Stimulated activated CD4-positive, alpha-beta T cell treated with anti-CD3 and anti-CD28 coated beads, Interleukin-1b, Interleukin-23, amount 100 ng/mL, for 4 hours (primary cell): ENCODE measurements at places on chromosomes 12 and 14.

DNA sequence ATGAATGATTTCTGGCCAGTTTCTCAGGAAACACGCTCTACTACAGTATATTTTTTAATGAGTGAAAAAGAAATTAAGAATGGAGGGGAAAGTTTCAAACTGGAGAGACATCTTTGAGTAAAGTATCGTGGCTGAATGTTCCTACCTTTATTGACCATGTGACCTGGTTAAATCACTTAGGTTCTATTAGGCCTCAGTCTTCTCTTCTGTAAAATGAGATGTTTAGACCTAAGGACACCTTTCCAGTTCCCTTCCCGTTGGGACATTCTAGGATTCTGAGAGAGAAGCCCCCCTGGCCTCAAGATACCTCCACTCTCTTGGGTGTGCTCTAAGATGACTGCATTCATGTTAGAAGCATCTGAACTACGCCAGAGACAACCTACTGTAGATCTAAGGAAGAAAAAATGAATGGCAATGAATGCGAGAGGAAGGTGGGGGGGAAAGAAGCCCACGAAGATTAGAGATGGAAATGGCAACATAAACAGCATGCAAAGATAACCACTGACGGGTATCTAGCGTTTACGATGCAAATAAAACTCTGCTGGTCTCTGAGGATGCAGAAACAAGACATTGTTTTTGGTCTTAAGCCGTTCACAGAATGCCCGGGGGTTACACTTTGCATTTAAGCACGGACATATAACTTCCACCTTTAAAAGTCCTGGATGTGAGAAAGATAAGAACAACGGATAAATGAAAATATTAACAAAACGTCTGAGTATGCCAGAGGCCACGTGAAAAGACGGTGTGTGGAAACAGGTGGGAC, 599 bp upstream of the CPSF6 start:
- DNase-seq: no peak

DNA sequence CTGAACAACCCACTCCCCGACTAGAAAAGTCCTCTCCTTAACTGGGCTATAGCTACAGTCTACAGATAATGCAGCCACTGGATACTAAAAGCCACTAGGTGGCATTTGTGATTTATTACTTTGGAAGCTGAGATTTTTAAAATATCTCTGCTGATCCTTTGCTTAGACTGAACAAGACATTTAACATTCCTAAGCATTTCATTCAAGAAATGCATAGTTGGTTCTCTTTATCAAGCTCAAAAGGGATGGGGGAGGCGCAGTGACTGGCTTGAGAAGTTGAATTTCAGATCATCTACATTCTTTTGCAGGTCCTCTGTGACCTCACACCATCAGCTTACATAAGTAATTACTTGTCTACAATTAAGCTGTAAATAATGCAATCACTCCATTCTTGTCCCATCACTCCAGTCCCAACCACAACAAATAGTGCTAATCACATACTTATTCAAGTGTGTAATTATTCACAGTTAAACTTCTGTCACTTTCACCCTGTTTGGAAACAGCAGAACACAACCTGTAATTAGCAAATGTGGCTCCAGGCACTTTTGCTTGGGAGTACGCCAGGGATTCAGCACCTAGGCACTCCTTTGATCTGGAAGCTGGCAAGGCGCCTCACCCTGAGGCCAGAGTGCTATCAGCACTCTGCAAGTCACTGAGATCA, 203.6 kb downstream of the NOVA1 start:
- no peak for DNase-seq

DNA sequence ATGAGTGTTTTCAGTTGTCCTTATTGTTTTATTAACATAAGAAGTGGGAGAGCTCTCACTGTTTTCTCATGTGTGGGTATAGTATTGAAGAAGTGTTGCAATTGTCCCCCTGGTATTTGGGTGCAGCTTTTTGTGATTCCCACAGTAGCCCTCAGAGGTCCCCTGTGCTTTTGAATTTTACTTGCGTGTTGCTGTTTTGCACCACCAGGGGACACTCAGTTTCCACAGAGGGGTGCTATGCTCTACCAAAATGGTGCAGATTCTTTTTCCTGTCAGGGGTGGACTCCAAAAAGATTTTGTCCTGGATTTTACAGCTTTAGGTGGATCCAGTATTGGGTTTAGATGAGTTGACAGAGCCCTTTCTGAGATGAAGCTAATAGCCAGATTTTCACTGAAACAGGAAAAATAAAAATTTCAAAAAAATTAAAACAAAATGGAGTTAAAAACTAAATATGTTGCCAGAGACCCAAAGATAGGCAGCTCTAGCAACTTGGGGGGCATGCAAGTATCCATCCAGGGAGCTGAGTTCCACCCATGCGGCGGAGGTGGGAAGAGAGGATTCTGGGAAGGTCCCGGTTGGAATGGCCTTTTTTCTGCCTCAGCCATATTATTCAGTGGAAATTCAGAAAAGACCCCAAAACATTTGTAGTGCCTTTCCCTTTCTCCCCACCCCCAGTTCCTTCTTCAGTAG, 50.2 kb downstream of the TTLL5 start:
- no peak for DNase-seq

DNA sequence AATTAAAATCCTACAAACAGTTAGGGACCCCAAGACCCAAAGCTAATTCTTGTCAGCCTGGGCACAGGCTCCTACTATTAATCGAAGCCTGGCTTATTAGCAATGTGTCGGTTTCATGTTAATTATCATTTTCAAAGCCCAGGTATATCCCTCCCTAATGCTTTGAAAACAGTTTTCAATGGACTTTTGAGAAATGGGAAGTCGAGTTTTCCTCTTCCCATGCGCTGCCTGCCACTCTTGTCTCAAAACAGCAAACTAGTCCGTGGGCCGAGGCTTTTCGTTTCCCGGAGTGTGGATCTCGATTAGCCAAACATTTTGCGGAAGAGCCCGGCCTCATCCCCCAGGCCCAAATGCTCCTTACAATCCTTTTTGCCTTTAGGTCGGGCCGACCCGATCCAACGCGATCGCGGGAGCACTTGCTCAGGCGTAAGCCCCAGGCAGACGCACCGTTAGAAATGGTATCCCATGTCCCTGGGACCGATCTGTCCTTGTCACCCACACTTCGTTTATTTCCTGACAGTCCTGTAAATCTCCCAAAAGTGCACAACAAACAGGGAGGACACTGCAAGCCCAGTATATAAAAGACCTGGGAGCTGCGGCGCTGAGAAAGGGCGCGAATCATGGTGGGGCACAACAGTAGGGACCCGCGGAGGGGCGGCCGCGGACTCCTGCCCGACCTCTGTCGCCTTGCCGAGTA, 1.5 kb downstream of the SIX6 start:
- DNase-seq: no peak

DNA sequence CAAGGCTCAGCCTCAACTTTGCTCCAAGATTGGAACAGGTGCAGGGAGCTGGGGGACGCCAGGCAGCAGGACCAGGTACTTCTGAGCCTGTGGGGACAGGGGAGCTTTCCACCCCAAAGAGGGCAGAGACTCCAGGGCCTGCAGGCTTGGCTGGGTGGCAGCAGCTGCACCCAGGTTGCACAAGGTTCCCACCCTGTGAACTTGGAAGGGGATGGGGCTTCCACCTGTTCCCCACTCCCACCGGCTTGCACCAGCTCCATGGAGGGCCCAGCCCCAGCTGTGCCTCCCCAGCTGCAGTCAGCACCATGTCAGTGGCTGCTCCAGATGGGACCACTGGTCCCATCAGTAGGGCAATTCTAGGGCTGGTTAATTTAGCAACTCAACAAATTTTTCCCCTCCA, 114.0 kb upstream of the CDKN3 start:
- no peak for DNase-seq

DNA sequence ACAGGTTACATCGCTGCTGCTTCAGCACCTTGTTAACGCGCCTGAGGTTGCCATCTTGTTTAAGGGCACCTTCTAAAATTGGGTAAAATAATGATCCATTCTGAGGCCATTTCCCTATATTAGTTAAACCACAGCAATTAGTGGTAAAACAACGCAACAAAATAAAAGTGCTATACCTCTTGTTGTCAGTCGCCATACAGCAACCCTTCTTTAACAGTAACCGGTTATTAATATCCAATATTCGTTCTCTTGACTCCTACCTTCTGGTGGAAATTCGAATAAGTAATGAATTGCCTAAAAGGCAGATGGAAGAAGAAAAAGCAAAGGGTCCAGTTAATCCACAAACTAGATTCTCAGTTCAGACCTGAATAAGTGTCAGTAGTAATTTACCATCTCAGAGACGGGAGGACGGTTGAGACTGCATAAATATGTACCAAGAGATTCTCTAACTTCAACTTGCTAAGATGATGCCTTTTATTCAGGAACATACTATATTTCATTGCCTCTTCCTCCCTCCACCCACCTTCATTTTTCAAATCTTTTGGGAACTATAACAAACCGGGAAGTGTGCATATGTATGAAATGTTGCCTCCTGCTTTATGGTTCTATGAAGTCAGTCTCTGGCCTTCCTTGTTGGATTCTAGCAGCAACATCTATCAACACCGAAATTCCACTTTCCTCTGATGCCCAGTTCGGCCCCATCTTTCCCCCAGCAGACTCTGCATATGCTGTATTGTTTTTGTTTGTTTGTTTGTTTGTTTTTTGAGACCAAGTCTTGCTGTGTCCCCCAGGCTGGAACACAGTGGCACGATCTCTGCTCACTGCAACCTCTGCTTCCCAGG, 824 bp upstream of the PSMB5 start:
- DNase-seq: no peak

DNA sequence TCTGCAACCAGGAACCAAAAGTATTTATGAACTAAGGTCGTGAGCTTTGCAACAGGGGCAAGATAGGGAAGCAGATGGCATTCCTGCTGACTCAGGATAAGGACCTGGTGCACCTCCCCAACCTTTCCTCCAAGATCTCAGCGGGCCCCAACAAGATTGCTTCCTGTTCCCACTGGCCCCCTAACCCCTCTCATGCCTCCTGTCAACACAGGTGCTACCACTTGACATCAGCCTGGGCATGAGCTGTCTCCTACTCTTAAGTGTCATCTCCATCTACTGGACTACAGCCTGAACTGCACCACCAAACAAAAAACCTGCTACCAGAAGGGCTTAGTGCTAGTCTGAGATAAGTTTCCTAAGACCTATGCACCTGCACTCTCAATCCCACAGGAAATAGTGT, 32.7 kb downstream of the MED6 start:
- DNase-seq: no peak

DNA sequence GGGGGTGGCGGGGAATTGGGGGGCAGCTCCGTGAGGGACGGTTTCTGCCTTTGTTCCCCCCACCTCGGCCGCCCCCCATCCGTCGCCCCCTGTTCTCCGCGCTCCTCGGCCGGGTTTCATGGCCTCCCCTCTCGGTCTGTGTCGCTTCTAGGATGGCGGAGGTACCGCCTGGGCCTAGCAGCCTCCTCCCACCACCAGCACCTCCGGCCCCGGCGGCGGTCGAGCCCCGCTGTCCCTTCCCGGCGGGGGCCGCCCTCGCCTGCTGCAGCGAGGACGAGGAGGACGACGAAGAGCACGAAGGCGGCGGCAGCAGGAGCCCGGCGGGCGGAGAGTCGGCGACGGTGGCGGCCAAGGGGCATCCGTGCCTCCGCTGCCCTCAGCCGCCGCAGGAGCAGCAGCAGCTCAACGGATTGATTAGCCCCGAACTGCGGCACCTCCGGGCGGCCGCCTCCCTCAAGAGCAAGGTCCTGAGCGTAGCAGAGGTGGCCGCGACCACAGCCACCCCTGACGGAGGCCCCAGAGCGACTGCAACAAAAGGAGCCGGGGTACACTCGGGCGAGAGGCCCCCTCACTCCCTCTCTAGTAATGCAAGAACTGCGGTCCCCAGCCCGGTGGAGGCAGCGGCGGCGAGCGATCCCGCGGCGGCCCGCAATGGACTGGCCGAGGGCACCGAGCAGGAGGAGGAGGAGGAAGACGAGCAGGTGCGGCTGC, 575 bp downstream of the NAA30 start:
- DNase-seq: peak; percentile 38

DNA sequence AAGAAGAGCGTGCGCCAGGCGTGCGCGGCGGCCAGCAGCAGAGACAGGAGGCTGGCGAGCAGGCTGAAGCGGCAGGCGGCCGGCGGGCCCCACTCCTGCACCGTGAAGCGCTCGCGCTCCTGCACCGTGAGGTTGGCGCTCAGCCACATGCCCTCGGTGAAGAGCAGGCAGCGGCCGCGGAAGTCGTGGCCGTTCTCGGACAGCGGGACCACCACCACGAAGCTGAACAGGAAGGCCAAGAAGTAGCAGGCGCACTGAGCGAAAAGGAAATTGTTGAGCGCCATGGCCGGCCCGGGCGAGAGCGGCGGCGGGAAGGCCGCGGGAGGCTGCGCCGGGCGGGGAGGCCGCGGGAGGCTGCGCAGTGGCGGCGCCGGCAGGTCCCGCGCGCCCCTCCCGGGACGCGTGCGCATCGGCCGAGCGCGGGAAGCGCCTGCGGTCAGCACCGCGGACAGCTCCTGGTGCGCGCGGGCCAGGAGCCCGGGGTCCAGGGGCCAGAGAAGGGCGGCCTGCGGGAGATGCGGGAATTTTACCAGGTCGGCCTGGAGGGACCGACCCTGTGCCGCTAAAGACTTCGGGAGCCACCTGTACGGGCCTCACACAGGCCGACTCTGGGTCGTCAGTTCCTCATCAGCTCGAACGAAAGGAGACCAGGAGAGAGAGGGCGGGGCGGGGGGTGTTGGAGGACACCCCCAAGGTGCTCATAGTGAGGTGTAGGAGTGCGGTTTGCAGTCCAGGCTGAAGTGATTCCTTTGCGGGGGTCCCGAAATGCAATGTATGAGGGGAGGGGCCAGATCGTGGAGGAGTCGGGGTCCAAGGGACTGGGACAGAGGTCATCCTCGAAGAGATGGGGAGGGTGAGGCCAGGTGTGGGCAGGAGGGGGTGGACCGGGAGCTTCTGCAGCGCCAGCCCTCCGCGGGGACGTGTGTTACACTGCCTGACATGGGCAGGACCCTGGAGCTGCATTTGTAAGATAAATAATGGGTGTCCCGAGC, at the start of gene TMEM179:
Gene TMEM179, minus strand, starts transcription at position 315 of the 992 bp plus-strand sequence. Its CDS starts 31 bp downstream, at position 284.
- DNase-seq: no peak

DNA sequence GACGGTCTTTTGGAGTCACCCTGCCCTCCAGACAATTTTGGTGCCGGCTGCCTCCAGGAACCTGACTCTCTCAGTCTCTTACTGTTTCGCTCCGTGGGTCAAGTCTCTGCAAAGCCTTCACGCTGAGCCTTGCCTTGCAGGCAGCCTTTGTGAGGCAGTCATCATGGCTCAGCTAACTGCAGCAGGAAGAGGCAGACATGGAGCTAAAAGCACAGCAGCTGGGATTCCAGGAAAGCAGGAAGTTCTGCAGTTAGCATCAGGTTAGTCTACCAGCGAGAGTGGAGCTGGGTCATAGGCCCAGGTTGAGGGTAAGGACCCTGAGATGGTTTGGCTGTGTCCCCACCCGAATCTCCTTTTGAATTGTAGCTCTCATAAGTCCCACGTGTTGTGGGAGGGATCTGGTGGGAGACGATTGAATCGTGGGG, 305.4 kb downstream of the PCNX1 start:
- DNase-seq: no peak

- no peak for DNase-seq
Measured at GRCh38 chr14:92676403-92677086, 71.9 kb downstream of the LGMN start.

- no peak for DNase-seq
Measured at GRCh38 chr12:120343039-120343537, 15.5 kb upstream of the PLA2G1B start.

GRCh38 chr12:83040339-83040738, 353.6 kb downstream of the TMTC2 start:
- no peak for DNase-seq
